ENCODE measurements at places on chromosomes 3 and 15.
A peak's percentile ranks its signal among the peaks of the same experiment; 100 is the strongest.

- no peak for ATAC-seq
Observed at GRCh38 chr15:41666353-41666920, 6.2 kb downstream of the MGA start.

DNA sequence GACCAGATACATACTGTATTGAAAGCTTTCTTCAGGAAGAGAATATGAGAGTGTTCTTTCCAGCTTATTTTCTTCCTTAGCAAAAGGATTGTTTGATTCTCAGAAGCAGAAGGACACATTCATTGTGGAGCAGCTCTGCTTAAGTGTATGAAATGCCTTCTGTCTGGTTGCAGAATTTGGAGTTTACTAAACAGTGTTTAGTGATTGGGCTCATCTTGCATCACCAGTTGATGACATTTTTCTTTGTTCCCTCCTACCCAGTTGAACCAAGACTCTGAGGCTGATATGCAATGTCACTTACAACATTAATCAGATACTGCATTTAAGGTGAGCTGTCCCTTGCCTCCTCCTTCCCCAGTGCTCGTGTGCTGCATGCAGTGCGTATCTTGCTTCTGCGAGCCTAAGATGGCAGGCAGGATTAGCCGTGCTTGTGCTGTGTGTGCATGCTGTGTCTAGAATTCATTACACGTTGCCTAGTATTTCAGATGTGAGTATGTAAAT is 18.4 kb downstream of the ZBTB38 start:
- ATAC-seq = peak; percentile 22

- no peak for ATAC-seq
Observed at GRCh38 chr3:178459038-178459410, 77.2 kb upstream of the KCNMB2 start.

GRCh38 chr3:171190668-171191067 is 164.1 kb upstream of the SLC2A2 start:
- ATAC-seq = no peak

- ATAC-seq = no peak
Observed at GRCh38 chr3:118144919-118145318, 889.7 kb downstream of the IGSF11 start.

DNA sequence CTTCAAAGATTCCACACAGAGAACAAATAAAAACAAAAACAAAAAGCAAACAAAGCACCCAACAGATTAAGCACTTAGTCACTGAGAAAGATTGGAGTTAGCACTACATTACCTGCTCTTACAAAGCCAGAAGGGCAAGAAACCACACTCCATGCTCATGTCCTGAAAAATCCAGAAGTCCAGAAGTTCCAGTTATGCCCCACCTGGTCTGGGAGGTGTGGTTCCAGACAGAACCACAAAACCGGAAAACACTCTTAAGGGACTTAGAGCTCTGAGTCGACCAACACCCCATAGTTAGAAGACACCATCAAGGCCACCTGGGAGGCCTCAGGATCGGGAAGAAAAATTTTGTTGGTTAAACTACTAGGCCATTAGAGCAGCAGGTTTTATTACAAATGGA is 88.9 kb downstream of the TNIK start:
- ATAC-seq = no peak
